ENCODE measurements at places on chromosomes 7 and 10.

DNA sequence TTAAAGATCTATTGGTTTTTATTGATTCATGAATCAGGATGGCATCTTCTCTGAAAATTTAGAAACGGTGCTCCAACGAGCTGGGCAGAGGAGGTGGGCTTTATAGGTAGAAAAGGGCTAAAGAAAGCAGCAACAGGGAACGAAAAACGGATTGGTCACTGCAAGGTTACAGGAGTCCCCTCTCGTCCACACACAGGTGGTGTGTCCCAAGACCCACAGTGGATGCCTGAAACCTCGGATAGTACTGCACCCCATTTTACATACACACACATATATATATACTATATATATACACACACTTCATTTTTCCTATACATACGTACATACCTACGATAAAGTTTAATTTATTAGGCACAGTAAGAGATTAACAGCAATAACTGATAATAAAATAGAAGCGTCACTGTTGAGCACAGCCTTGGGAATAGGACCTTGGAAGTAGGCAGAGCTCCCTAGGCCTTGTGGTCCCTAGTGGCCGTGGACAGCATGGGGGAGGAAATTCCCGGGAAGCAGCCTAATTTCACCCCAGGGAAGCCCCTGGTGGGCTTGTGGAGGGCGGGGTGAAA lies 737 bp upstream of the NUB1 start:
- no peak for DNase-seq

GRCh38 chr7:30886608-30887011 lies 25.0 kb upstream of the AQP1 start:
- no peak for DNase-seq

GRCh38 chr10:100508691-100509150 lies 10.9 kb downstream of the SEC31B start:
- DNase-seq = peak; percentile 61

DNA sequence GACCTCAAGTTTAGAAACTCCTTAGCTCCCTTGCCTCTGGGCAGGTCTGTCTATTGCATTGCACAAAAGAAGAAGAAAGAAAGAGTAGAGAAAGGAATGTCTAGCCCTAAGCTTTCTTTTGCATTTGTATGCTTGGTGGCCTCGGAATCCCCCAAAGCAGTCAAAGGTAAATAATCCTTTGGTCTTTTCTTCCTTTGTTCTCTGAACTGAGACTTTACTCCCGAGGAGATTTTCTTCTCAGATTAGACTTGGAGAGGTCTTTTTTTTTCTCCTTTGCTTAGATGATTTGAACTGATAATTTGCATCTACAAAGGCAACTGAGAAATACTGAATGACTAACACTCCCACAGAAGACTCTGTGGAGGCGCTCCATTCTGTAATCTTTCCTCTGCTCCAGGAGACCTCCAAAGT lies 93.2 kb downstream of the AKR1D1 start:
- DNase-seq = peak; percentile 55

DNA sequence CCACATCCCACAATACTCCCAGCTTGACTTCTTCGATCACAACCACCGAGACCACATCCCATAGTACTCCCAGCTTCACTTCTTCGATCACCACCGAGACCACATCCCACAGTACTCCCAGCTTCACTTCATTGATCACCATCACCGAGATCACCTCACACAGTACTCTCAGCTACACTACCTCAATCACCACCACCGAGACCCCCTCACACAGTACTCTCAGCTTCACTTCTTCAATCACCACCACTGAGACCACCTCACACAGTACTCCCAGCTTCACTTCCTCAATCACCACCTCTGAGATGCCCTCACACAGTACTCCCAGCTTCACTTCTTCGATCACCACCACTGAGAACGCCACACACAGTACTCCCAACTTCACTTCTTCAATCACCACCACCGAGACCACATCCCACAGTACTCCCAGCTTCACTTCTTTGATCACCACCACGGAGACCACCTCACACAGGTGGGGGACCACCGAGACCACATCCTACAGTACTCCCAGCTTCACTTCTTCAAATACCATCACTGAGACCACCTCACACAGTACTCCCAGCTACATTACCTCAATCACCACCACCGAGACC lies 8.6 kb downstream of the MUC3A start:
- no peak for DNase-seq

GRCh38 chr10:16724509-16724908 lies 92.7 kb downstream of the RSU1 start:
- no peak for DNase-seq

DNA sequence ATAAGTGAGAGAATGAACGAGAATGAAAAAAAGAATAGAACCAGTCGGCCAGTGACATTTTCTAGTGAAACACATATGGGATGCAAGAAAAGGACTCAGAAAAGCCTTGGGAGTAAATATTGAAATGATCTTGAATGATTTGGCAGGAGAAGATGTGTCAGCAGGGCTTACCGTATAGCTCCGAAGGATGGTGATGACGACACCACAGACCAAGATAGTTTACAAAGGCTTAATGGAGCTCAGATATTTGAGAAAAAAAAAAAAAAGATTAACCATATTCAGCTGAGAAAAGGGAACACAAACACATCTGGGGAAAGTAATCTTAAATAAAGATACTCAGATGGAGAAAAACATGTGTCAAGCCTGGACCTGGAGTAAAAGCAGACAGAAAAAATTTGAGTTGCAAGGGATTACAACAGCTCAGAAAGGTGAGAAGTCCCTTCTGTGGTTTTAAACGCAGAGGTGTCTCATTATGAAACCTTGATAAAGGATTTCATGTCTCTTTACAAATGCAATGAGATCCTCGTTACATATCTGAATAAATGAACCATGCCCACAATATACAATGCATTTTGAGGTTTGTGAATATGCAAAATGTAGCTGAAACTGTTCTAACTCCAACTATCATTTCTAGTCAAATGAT lies 36.0 kb downstream of the DNAJB9 start:
- no peak for DNase-seq

GRCh38 chr10:112678987-112679386 lies 232.0 kb downstream of the VTI1A start:
- no peak for DNase-seq

DNA sequence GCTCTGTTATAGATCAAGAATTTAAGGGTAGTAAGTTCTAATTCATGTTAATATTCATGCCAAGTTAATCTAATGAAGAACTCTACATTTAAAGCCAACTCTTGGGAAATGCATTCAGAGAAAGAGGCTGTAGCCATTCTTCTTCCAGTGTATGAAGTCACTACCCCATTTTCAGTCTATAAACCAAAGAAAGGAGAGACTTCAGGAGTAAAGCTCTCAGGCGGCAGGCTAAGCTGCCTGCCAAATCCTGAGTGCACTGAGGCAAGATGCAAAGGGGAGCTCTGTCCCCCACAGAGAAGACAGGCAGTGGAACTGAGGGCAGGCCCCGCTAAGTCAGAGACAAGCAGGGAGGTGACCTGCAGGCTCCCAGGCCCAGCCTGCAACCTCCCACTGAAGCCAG lies 41.5 kb downstream of the SLIT1 start:
- DNase-seq = no peak

DNA sequence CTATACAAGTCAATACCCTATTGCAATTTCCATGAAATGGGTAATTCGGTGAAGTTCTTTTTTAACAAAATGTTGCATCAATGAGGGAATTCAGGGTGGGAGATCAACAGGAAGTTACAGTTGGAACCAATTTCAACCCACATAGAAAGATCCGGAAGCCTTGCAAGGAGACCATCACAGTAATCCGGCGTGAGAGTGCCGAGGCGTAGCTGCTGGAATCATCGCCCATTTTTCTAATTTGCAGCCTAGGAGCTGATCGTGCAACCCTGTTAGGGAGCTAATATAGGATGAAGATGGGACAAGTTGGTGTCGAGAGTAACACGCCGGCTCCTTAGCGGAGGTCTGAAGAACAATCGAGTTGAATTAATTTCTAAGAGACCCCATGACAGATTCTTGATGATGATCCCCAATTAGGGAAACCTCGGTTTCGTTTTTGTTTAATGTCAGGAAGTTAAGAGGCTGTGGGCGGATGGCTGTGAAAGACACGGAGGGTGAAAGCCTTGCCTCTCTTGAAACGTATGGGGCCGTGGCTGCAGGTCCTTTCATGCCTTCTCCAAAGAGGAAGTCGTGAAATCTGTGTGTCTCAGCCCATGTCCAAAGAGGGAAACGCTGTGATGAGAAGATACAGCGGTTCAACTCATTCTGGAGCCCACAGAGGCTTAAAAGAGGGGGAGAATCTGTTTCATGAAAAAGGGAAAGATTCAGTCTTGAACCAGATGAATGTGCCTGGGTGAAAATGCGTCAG lies 51.2 kb upstream of the CARD11 start:
- no peak for DNase-seq

DNA sequence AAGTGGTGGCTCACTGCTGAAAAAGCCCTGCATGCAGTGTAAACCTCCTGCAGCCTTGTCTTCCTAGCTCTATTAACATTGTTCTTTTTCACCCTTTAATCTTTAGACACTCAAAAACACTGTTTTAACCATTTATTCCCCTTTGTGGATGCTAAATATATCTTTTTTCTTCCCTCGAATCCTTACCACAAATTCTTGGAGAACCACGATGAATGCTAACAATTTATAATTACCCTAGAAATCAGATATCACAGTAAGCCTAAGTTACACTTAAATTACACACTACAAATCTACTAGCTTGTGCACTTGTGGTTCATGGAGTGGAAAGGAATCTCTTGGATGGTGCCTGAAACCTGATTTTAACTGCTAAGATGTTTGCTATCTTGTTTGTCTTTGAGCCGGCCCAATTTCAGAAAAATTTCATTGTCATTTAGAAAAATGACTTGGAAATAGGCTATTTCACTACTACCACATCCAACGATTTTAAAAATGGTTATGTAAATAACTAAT lies 125.1 kb upstream of the NOBOX start:
- no peak for DNase-seq

DNA sequence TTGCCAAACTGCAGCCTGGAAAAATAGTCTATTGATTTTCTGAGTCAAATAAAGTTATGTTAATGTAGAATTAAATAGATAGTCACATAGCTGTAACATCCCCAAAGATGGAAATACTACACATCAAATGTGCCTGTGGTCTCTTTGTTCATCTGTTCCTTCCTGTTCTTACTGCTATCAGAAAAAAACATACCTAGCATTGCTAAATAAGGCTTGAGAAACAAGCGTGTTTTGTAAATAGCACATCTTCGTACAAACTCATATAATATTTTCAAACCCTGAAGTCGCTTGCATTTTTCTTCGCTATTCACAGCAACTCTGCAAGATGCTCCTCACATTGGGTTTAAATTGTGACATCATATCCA lies 116.1 kb downstream of the KLF6 start:
- no peak for DNase-seq

DNA sequence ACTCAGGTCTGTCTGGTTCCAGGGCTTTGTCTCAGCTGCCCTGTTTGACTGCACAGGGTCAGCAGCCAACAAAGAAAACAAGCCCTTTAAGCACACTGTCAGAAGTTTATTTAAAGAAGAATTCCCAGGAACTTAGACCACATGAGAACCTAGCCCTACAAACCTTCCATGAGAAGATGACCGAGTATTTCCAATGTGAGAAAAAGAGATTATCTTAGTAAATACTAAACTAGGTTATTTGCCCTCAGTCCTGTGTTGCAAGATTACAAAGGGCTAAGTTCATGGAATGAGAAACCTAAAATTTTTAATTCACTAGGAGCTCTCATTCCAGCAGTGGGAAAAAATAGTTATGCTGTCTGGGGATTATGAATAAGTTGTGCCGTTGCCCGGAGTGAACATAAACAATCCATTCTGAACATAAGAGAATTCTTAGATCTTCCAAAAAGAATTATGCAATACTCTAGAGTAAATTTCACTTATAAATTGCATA lies 46.7 kb downstream of the NOC3L start:
- DNase-seq = no peak

GRCh38 chr7:45586542-45587520 lies 12.7 kb downstream of the ADCY1 start:
- DNase-seq = no peak

DNA sequence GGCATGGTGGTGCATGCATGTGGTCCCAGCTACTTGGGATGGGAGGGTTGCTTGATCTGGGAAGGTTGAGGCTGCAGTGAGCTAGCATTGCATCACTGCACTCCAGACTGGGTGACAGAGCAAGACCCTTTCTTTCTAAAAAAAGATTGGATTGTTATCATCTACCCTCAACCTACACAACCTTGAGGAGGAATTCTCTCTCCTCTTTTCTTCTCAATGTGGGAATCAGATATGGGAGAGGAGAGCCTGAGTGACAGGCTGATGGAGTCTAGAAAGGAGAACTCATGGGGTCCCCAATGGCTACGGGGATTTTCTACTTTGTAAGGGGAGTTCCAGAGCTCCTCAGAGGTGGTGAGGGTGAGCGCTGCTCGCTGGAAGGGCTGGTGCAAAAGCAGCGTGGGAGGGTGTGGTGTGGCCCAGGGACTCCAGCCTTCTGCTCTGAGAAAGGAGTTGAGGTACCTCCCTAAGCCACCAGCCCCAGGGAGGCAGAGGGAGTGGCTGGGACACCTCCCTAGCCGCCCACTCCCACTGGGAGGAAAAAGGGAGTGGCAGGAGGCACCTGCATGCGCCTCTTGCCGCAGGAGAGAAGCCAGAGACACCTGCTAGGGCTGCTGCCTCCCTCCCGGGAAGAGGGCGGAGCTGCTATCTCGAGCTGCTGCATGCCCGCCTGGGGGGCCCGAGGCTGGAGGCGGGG lies 48.4 kb downstream of the GATA3 start:
- no peak for DNase-seq

GRCh38 chr7:31814187-31814586 lies 127.2 kb downstream of the PPP1R17 start:
- no peak for DNase-seq

DNA sequence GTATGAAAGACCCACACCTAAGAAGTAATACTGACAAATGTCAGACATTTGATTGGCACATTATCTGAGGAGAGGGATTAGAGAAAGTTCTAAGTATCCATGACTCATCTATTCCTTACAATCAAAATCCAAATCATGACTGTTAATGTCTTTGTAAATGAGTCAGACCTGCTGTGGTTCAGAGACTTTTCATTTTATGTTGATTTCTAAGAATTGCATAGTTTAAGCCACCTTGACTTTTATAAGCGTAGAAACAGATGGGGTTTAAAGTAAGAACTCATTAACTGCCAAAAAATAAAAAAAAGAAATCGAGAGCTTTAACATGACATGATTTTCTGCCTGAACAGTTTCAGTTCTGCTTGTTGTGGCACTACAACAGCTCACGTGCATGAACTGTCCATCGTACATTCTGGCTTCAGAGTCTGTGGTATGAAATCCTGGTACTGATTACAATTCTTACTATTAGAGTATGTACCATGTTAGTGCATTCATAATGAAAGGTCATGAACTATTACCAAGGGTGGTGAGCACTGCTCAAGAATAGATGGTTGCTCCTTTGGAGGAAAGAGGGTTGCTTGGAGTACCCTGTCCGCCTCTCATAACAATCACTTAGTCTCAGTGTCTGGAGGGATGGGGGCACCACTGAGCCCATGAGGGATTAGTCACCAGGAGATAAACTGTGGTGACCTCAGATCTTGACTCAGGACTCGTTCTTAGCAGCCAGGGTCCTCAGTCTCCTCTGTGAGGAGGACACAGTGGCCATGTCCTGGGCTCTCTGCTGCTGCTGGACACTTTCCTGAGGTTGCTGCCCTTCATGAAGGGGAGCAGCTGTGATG lies 42.2 kb downstream of the ACSM6 start:
- no peak for DNase-seq
